ENCODE measurements at places on chromosomes 2 and 18. TPM values are rescaled to one million over a fixed set of nuclear protein-coding genes. Genes with fewer than 3 reads are reported as not detected.

DNA sequence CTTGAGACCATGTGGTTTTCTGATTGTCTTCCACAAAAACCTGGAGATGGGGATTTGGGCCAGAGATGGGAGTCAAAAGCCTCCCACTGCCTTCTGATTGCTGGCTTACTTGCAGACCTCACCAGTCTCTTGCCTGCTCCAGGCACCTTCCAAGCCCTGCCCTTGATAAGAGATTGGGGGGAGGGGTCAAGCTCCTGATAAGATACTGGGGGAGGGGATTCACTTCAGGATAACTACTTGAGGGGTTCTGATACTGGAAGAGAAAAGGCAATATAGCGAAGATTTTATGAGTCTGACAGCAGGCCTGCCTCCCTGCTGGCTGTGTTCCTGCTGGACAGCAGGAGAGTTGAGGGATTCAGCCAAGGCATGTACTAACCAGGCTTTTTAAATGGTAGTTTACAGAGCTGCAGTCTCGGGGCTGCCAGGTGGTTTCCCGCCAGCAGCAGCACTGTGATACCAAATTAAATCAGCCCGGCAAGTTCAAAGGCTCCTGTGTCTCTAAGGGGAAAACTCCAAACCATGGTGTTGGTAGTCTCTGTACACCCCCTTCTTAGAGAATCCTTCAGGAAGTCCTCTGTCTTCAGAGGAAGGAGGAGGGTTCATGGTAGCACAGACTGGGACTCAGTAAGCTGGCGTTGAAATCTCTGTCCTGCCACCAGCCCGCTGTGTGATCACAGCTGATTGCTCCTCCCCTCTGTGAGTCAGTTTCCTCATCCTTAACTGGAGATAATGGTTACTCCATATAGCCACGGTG is 58.3 kb downstream of the FBXO36 start:
- DNase-seq: no peak

Gene VWA3B
- not detected for total RNA-seq

DNA sequence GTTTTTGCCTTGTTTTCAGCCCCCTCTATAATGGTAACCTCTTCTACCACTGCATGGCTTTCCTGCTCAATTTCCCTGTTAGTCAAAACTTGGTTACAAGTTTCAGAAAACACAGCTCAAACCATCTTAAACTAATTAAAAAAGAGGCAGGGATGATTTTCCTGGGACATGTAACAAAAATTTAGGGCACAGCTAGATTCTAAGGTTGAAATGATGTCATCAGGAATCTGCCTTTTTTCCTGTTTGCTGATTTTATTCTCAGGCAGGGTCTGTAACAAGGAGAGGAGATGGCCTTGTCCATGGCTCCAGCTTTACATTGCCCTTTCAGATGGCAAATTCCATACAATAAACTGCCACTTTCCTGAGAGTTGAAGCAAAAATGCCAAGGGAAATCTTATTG is 157.9 kb upstream of the CREB1 start:
- DNase-seq: no peak

- no peak for DNase-seq
Observed at GRCh38 chr2:56484906-56485305, 301.1 kb downstream of the CCDC85A start.

- peak; percentile 46 for DNase-seq
Observed at GRCh38 chr2:118223511-118223991, 135.3 kb downstream of the INSIG2 start.

Gene INHBB
- total RNA-seq: 0.09 TPM

Measured in SJSA1 (cell line).